ENCODE measurements at places on chromosomes 7 and 10. TPM values are rescaled to one million over a fixed set of nuclear protein-coding genes. Genes with fewer than 3 reads are reported as not detected.

SMNDC1 gene
- total RNA-seq = 13.8 TPM

SEMA3D gene
- total RNA-seq = 72.6 TPM

AFAP1L2 gene
- total RNA-seq = 24.9 TPM

AKR1C4 gene
- total RNA-seq = not detected

ENKUR gene
- 0.39 TPM for total RNA-seq

IGFBP1 gene
- total RNA-seq = 0.10 TPM

ST8SIA6 gene
- 0.79 TPM for total RNA-seq

TBX20 gene
- total RNA-seq = 0.20 TPM

HERPUD2 gene
- total RNA-seq = 18.5 TPM

DBNL gene
- 47.2 TPM for total RNA-seq

OPN4 gene
- total RNA-seq = not detected

LIPK gene
- total RNA-seq = 10.6 TPM

All from skin of body (tissue), 3 donors.